Right cardiac atrium (tissue), 5 donors: ENCODE measurements at places on chromosomes 11 and 22. TPM values are rescaled to one million over a fixed set of nuclear protein-coding genes. Genes with fewer than 3 reads are reported as not detected.

- DNase-seq: no peak
These were observed 791 bp downstream of the EI24 start for GRCh38 chr11:125569915-125570621.

- no peak for DNase-seq
These were observed 2.4 kb upstream of the SCARF2 start for GRCh38 chr22:20439928-20440575.

DNA sequence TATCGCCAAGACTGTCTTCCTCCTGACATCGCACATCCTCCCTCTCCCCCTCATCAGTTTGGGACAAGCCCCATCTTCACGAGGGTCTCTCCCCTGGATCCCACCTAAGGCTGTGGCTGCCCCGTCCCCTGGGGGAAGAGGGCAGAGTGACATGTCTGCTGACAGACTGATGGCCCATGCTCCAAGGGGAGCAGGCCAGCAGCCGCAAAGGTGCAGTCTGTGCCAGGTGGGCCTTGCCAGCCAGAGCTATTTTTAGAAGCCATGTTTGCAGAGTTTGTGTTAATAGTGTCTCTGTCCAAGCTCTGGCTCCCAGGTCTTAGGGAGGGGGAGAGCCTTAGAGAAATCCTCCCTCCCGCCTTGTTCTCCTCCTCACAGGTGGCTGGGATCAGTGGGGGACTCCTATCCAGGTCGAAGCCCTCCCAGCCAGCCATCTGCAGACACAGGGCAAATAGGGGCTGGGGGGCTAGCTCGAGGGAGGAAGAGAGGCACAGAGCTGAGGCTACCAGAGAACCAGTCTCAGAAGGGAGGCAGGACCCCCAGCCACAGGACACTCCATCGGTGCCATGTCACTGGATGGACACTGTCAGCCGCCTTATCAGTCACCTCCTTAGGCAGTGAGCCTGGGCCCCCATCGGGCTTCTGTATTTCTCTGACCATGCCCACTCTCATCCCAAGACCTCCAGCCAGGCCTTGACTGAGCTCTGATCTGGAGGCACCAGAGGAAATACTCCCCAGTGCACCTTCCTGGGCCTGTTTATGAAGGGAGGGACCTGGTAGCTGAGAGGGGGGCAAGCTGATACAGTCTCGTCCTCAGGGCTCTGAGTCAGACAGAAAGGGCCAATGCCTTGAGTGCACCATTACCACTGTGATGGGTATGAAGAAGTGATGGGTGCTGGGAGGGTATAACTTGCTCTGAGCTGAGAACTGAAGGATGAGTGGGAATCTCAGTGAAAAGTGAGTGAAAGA is 49.3 kb downstream of the CHRDL2 start:
- DNase-seq: no peak

DNA sequence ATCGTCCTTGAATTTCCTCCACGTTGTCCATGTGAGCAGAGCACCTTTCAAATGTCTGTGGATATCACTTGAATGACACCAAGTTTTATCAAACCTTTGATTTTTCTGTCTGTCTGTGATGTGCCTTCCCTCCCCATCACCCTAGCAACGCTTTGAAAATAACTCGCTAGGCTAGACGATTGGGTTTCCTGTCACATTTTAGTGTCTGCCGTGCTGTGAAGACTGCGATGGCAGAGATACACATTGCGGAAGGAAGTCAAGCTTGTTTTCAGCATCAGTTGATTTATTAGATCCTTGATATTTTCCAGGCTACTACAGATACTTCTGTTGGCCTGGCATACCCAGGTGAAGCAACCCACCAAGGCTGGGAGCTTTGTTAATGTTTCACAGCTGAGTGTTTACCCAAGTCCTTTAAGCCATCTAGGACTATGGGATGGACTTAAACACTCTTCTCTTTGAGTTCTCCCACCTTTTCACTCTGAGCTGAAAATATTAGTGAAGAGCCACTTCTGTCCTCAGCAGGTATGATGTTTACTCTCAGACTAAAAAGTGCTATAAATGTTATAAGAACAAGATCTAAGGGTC is 93.6 kb upstream of the CD44 start:
- no peak for DNase-seq

GRCh38 chr11:35549787-35550186 is 24.4 kb upstream of the PAMR1 start:
- no peak for DNase-seq

GRCh38 chr11:61350336-61350735 is 11.3 kb downstream of the CYB561A3 start:
- no peak for DNase-seq

- peak; percentile 72 for DNase-seq
These were observed 798 bp downstream of the BCR start for GRCh38 chr22:23180893-23181720.

SYT8 gene
- not detected for polyA plus RNA-seq

POU2AF1 gene
- polyA plus RNA-seq: not detected

MRPL49 gene
- polyA plus RNA-seq: 24.8 TPM

OR2AG2 gene
- not detected for polyA plus RNA-seq

OR5A2 gene
- polyA plus RNA-seq: not detected

ANO3 gene
- polyA plus RNA-seq: 0.27 TPM

UBQLNL gene
- 0.18 TPM for polyA plus RNA-seq

PATE4 gene
- polyA plus RNA-seq: not detected

KRTAP5-1 gene
- not detected for polyA plus RNA-seq
